Stimulated activated CD8-positive, alpha-beta memory T cell treated with anti-CD3 and anti-CD28 coated beads, Interleukin-2, amount 100 ng/mL, for 48 hours (primary cell): ENCODE measurements at places on chromosomes 4 and X.

- DNase-seq: no peak
Measured at GRCh38 chr4:71188156-71188640, 150.6 kb upstream of the SLC4A4 start.

- DNase-seq: no peak
Measured at GRCh38 chrX:40931921-40932320, 153.3 kb upstream of the USP9X start.

- DNase-seq: no peak
Measured at GRCh38 chr4:143374771-143375170, 38.1 kb downstream of the GAB1 start.

GRCh38 chr4:62450740-62451139 lies 1250.6 kb downstream of the ADGRL3 start:
- DNase-seq: no peak

DNA sequence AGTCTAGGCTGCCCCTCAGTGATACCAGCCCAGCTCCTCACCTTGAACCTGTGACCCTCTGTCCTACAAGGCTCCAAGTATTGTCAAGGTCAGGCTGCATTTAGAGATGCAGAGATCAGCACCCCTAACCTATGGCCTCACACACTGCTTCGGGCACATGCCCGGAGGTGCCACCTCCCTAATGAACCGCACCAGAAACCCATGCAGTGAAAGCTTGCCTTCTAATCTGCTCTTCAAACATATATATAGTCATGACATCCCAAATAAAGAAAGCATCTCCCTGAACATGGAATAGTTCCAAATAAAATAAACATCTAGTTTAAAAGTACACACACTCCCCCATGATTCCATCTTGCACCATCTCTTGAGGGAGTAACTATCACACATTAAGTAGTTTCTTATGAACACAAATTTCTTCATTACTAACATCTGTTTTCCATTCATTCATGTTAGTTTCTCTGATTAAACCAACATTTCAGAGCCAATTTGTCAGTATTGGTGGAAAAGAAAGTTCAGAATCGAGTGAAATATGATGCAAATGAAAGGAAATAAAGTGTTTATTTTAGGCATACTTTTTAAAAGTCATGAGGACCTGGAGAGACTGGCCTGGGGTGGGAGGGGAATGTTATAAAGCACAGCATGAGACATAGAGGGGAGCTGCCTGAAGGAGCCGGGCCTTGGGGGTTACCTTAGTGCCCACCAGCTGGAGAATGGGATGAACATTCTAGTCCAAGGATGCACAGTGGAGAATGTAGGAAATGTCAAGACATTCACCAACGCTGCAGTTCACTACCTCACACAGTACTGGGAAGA lies 19.2 kb downstream of the CC2D2A start:
- DNase-seq: no peak

DNA sequence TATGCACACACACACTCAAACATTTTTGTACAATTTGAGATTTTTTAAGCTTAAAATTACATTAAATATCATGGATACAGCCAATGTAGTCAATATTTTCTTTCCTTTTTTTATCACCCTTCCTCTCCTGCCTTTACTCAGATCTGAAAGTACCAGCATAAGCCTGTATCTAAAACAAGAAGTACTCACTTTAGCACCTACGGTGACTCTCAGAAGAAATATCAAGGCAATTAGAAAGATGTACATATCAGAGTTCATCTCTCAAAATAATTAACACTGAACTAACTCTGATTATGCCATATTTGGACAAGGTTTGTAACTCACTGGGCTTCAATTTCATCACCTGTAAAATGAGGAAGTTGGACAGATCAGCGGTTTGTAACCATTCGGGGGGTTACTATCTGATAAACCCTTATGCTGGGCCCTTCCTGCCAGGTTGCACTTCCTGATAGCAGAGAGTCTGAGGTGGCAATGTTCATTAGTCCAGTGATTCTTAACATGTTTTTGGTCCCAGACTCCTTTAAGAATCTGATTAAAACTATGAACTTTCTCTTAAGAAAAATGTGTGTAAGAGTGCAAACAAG lies 5.7 kb upstream of the GPR174 start:
- DNase-seq: no peak

DNA sequence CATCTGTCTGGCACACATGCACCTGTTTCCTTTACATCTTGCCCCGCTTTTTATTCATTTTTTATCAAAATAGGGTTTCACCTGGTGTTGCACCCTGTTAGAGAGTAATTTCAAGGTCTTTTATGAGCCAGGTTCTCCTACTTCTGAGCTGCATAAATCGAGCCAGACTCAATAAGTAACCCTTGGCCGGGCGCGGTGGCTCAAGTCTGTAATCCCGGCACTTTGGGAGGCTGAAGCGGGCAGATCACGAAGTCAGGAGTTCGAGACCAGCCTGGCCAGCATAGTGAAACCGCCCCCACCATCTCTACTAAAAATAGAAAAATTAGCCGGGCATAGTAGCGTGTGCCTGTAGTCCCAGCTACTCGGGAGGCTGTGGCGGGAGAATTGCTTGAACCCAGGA lies 1.0 kb upstream of the PPP2R3B start:
- DNase-seq: no peak

GRCh38 chrX:19867411-19867732 lies 20.0 kb downstream of the SH3KBP1 start:
- no peak for DNase-seq

DNA sequence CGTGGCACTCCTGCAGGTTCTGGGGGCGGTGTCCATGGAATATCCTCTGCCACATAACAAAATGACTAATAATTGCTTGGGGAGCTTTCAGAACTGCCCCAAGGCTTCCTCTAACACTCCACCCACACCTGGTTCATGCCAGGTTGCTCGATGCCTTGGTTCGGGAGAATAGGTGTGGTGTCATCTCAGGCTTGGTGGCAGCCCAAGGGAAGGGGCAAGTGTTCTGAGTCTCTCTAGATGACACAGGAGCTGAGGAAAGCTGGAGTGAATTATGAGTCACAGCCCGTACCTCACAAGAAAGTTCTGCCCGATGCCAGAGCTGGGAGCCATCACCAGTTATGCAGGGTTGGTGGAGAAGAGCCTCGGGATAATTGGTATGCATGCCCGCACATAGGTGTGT lies 14.7 kb downstream of the FTSJ1 start:
- no peak for DNase-seq

GRCh38 chrX:110755061-110755460 lies 40.6 kb downstream of the CHRDL1 start:
- DNase-seq: no peak

DNA sequence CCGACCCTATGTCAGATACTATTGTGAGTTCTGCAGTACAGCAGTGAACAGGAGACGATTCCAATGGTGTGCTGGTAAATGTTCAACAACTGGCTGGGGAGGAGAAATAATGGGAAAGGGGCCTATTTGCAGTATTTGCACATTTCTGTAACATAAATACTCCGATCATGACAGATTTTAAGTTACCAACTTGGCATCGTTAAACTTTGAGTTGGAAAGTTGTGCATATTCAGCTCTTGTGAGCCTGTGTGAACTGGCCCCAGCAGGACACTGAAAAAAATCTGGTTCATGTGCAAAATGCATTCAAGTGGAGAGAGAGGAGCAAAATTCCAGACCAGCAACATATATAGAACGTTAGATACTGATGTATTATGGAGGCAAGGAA lies 175.0 kb downstream of the MAPK10 start:
- no peak for DNase-seq

- DNase-seq: no peak
Measured at GRCh38 chr4:145538596-145538995, 56.9 kb downstream of the SMAD1 start.

GRCh38 chr4:41819621-41820020 lies 71.1 kb upstream of the PHOX2B start:
- no peak for DNase-seq

- DNase-seq: no peak
Measured at GRCh38 chr4:133147921-133148689, 989 bp upstream of the PCDH10 start.

- no peak for DNase-seq
Measured at GRCh38 chr4:147823130-147823529, 91.2 kb downstream of the ARHGAP10 start.

DNA sequence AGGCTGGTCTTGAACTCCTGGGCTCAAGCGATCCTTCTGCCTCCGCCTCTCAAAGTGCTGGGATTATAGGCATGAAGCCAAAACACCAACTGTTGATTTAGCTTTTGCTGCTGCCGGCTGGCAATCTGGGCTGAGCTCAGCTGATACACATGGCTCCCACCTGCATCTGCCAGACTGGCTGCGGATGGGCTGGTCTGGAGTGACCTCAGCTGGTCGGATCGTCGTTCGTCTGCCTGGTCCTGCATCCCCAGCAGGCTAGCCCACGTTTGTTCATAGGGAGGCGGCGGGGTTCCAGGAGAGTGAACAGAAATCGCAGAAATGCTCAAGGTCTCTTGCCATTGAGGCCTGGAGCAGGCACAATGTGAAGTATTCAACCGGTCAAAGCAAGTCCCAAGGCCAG lies 74.4 kb upstream of the DDX3X start:
- no peak for DNase-seq

- no peak for DNase-seq
Measured at GRCh38 chr4:125191232-125191631, 123.5 kb upstream of the FAT4 start.

DNA sequence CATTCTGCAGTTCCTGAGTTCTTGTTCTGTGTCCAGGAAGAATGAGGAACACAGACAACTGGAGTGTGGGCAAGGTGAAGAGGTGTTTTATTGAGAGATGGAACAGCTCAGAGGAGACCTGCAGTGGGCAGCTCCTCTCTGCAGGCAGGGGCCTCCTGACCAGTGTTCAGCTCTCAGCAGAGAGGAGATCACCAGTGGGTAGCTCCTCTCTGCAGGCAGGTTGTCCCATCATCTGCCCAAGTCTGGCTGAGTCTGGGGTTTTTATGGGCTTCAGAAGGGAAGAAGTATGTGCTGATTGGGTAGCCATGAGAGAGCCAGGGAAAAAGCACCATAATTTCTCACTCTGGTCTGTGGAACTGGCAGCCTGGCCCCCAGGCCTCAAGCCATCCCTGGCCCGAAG lies 56.0 kb upstream of the RASGEF1B start:
- DNase-seq: no peak

DNA sequence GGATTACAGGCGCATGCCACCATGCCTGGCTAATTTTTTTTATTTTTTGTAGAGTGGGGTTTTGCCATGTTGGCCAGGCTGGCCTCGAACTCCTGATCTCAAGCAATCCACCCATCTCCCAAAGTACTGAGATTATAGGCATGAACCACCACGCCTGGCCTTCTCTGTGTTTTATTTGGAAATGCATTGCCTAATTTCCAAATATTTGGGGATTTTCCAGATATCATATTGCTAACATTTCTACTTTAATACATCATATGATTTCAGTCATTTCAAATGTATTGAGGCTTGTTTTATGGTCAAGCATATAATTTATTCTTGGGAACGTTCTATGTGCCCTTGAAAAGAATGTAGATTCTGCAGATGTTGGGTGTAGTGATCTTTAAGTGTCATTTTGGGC lies 38.8 kb downstream of the FGF2 start:
- no peak for DNase-seq

GRCh38 chrX:65668377-65669310 lies 1.2 kb downstream of the MSN start:
- DNase-seq: peak; percentile 29

- no peak for DNase-seq
Measured at GRCh38 chr4:90246816-90247215, 119.6 kb downstream of the CCSER1 start.
